ENCODE measurements at places on chromosomes 1 and 21.

DNA sequence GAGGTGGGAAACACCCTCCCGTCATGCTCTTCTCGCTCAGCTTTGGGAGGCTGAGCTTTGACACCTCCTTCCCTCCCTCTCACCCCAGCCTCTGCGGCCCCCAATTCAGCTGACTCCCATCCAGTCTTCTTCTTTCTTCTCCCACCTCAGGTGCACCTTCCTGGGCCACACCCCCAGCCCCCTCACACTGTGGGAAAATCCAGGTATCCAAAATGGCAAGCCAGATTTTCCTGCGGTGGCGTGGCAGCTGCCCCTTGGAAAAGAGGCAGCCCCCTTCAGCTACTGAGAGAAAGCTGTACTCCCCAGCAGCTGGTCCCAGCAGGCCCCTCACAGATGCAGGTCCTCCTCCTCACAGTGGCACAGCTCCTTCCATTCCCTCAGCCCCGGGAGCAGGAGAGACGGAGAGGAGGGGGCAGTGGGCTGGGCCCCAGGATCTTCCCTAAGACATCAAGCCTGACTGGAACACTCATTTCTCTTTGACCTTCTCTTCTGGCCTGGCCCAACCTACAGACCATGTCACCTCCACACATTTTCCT is 61.6 kb downstream of the OPTC start:
- no peak for DNase-seq

DNA sequence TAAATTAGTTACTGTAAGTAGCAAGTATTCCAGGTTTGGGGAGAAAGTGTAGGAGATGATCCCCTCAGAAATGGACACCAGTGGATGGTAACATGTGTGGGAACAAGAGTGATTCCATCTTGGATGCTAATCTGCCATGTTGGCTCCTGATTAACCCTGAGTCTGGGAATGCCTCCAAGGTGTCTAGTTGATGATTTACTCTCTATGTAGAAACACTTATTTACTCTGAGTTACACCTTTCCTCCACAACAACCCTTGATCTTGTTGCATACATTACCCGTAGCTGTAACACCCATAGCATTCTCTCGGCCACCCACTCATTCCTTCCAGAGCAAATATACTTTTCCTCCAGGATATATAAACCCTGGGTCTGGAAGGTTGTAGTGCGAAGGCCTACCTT is 315.9 kb upstream of the GREM2 start:
- no peak for DNase-seq

DNA sequence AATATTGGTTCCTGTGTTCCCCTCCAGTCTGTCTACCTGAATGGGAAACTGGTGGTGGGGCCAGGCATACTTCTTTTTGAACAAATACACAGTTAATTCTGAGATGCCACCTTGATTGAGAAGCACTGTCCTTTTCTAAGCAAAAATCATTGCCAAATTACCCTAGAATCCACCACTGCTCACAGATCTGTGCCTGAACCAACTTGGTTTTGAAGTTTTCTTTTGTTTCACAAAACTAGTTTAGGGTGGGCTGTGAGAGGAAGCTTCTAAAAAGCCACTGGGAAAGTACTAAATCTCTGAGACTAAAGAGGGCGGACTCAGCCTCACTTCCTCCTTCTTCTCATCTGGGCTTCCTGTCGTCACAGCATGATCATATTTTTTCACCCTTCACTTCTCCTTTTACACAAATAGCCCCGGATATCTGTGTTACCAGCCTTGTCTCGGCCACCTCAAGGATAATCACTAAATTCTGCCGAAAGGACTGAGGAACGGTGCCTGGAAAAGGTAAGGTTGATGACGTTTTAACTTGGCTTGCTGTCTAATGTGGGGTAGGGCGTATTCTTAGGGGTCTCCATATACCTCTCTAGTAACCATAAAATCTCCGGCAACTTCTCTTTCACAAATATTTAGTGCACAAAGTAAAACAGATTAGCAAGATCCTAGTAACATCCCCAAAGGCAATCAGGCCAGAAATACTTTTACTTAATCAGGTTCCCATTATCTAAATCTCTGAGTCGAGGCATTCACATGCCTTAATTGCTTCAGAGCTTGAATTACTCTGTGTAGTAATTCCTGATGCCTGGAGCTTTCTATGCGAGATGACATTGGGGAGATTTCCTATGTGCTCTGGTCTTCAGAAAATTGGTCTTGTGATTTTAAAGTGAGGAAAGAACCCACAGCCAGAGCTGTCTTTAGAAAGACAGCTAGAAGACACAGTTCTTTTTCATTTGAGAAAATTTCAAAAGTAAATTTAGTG is at the start of gene CD53:
TSS of gene CD53 (plus strand) at position 404 of the 976 bp plus-strand sequence. CDS start 18,261 bp downstream, outside the sequence.
- peak; percentile 18 for DNase-seq

DNA sequence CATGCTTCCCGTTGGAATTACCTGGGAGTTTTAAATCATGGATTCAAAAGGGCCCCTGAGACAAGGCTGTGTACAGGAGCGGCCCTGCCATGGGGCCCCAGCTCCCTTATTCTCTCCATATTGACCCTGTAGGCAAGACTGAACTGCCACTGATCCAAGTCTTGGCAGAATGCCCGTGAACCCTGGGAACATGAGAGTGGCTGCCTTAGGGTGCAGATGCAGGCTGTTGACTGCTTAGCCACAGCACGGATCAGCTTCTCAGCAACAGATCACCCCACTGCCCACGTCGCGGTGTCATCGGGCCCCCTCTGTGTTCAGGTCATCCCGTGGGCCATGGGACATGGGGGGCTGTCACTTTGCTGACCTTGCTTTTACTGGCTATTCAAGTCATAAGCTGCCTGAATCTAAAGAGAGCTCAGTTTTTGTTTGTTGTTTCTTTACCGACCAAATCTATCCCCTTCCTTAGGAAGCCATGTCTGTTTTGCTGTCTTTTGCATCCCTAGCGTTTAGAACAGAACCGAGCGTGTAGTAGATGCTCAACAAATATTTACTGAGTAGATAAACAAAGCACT is 83.4 kb downstream of the MATN1 start:
- no peak for DNase-seq

DNA sequence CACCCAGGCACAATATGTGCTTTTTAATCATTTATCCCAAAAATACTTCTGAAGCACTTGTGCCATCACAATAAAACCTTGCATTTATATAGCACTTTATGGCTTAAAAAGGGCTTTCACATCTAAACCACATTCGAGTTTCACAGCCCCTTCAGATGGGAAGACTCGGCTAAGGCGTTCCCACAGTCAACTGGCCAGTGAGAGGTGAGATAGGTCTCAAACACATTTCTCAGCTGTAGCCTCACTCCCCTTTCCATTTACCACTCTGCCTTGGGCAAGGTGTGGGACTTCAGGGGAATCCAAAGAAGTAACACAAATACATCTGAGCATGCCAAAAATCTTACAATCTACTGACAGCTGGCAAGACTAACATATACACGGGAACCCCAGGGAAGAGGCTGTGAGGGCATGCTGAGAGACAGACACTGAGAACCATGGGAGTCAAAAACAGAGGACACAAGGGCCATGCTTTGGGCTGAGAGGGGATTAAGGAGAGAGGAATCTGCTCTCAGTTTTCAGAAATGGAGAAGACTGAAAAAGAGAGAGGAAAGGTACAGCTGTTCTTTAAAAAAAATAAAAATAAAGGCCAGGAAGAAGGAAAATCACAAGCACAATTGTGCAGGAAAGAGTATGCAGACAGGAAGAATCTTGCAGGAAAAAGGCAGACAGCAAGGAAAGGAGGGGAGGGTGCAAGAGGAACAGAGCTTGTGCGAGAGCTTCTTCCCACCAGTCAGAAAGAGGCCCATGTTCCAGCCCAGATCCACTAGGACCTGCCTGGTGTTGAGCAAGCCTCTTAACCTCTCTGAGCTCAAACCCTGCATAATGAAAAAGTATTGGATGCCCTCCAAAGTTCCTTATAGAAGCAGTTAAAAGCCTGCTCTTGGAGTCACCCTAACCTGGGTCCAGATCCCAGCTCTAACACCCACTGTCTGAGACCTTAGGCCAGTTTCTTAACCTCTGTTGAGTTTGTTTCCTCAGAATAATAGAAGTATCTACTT is 73.5 kb downstream of the JAK1 start:
- DNase-seq = no peak

- DNase-seq = no peak
Observed at GRCh38 chr1:15311122-15311822, 64.2 kb downstream of the FHAD1 start.

GRCh38 chr1:177306981-177307380 is 136.2 kb downstream of the BRINP2 start:
- DNase-seq = no peak

DNA sequence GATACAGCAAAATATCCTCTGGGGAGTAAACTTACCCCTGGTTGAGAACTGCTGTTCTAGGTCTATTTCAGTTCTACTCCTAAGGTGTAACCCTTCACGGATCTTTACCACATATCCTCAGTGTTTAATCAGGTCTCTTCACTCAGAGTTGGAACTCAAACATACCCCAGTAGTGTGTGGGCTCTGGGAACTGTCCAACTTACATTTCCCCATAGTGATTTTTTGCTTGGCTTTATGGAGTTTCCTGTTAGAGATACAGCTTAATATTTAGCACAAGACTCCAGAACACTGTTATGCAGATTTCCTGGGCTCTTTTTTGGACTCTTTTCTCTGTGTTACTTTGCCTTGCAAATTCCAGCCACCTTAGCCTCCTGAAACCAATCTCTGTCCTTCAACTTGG is 26.7 kb upstream of the LIN9 start:
- DNase-seq = no peak

DNA sequence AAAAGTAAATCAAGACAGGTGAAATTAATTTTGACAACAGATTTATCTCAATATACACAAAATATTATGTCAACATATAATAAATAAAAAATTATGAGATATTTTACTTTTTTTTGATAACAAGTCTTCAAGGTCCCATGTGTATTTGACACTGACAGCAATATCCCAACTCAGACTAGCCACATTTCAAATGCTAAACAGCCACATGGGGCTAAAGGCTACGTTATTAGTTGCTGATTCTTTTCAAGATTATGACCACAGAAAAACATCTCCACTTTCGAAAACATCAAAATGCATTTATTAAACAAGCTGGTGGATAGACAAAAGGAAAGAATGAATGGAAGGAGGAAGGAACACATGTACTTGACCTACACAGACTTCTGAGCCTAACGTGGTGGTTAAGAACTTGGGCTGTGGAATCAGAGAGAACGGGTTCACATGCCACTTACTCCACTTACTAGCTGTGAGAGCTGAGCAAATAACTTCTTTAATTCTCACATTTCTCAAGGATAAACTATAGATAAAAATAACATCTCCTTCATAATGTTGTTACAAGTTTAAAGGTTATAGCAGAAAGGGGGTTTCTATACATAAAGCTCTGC is 13.4 kb downstream of the PTPN14 start:
- DNase-seq = no peak

GRCh38 chr1:234494049-234494448 is 15.1 kb upstream of the TARBP1 start:
- DNase-seq = no peak

GRCh38 chr1:44073528-44073927 is 42.3 kb upstream of the SLC6A9 start:
- DNase-seq = no peak

GRCh38 chr1:160471253-160471652 is 51.8 kb downstream of the SLAMF6 start:
- no peak for DNase-seq

GRCh38 chr1:70487459-70487815 is 76.4 kb downstream of the CTH start:
- no peak for DNase-seq

DNA sequence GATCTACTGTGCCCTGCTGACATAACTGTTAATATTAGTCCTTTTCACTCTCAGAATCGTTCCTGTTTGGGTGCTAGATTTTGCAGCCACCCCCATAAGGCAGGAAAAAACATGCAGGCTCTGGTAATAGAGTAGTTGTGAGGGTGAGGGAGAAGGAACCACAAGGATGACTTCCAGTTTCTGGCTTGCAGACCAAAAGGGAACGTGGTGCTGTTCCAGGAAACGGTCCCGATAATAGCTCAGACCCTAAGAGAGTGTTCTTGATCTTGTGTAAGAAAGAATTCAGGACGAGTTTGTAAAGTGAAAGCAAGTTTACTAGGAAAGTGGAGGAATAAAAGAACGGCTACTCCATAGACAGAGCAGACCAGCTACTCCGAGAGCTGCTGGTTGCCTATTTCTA is 50.7 kb upstream of the RHOU start:
- no peak for DNase-seq

DNA sequence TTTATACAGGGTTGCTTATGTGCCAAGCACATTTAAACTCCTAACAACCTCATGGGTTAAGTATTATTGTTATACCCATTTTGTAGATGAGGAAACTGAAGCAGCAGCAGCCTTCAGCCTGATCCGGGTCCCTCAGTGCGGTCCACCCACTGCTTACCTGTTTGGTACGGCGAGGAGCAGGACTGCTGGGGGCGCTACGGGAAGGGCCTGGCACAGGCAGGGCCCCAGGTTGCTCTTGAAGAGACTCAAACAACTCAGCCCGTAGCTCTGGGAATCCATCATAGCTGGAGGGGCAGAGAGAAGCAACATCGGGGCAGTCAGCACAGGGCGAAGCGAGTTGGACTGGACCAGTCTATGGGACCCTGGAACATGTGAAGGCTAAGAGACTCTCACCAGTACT is 9.2 kb downstream of the DENND4B start:
- no peak for DNase-seq

- DNase-seq = peak; percentile 61
Observed at GRCh38 chr1:27136998-27137542, 17.9 kb downstream of the SLC9A1 start.

DNA sequence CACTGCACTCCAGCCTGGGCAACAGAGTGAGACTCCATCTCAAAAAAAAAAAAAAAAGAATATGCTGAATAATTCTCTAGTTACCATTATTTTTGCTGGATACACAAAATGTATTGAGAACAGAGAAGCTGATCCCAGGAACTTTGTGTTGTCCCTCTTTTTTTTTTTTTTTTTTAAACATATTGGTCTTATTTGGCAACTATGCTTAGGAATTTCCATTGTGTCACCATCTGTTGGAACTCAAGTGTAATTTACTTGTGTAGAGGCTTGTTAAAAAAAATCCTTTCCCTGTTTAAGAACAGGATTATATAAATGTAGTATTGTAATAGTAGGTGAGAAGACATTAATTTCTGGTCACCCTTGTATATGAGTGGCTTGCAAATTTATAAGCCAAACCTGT is 28.6 kb downstream of the CAMSAP2 start:
- DNase-seq = no peak

DNA sequence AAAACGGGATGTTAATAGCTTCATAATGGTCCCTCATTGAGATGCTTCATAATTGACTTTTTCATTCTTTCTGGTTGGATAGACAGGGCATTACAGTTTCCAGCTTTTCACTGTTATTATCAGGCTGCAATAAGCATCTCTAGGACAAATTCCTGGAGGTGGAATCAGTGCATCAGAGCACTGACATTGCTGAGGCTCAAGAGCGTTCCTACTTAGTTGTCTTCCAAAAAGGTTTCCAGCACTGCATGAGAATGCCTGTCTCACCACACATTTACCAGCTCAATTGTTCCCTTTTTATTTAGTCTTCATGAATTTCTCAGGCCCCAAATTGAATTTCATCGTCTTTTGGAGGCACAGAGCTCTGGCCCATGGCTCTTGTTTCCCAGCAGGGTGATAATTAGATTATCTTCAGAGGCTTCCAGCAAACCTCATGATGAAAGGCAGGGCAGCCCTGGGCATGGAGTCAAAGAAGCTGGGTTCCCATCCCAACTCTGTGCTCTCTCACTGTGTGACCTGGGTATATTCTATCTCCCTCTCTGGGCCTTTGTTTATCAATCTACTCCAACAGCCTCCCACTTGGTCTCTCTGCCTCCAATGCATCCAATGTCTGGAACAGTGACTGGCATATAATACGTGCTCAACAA is 451.4 kb downstream of the PTPRU start:
- DNase-seq = no peak

- DNase-seq = no peak
Observed at GRCh38 chr1:10384219-10384618, 14.6 kb upstream of the PGD start.

All from stimulated activated CD4-positive, alpha-beta T cell treated with anti-CD3 and anti-CD28 coated beads, TNF-alpha, amount 100 ng/mL, for 1 hour (primary cell).